ENCODE measurements at places on chromosomes 2 and 18.

DNA sequence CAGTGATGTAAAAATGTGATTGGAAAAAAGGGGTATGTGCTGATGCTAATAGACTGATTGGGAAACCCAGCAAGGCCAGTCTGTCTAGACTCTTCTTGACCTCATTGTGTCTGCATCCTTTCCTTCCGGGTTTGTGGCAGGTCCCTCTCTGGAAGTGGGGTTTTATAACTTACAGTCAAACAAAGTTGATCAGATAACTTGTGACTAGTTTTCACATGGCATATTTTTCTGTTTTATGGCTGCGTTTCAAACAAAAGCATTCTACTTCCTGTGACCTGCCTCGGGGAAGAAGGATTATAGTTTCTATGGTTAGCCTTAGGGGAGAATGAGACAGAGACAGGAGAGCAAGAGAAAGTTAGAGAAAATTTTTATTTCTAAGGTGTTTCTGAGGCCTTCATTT lies 188.7 kb upstream of the HNMT start:
- DNase-seq, result no peak

GRCh38 chr2:189954989-189955388 lies 107.5 kb downstream of the MSTN start:
- no peak for DNase-seq

DNA sequence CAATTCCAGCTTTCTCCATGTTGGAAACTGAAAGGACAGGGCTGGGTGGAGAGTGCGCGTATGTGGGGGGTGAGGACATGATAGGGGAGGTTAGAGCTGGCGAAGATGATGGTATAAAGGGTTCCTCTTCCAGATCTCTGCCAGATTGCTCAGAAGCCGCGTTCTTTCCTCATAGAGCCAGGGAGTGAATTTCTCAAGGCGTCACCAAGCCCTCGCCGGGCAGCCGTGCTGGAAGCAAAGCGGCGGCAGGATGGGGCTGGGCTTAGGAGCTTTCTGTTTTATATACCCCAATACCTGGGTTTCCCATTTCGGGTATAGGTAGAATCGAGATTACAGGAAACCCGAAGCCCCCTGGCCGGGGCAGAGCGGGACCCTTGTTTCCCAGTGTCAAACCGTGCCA lies 43.8 kb downstream of the DDX18 start:
- no peak for DNase-seq

- DNase-seq, result no peak
These were observed 48.3 kb upstream of the GULP1 start for GRCh38 chr2:188243381-188243780.

DNA sequence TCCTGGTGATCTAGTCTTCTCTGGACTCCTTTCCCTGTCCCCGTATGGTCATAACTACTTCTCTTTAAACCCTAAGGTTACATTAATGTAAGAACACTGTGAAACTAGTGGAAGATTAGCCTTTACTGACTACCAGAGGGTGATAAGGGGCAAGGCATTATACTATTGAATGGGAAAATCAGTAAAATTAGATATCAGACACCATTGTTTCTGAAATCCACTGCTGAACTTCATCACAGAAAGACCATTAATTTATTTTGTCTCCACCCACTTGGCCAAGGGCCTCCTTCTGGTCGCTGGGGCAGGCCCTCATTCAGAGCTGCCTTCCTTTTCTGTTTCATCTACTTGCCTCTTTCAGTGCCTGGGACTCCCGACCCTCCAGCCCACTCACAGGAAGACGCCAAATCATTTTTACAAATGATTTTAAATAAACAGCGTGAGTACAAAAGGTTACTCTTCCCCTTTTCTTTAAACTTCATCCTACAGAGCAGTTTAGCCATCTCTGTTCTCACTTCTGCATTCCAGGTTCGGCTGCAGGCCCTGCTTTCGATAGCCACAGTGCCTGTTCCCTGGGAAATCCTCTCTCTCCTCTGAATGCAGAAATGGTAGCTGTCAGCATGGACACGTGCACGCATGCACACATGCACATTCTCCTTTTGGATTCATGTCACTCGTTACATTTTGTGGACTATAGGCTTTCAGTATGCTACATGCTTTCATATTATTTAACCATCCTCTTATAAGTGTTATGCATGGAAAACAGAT lies 70.3 kb upstream of the DOCK10 start:
- no peak for DNase-seq

- DNase-seq, result no peak
These were observed 435 bp downstream of the ADCY3 start for GRCh38 chr2:24919506-24920097.

DNA sequence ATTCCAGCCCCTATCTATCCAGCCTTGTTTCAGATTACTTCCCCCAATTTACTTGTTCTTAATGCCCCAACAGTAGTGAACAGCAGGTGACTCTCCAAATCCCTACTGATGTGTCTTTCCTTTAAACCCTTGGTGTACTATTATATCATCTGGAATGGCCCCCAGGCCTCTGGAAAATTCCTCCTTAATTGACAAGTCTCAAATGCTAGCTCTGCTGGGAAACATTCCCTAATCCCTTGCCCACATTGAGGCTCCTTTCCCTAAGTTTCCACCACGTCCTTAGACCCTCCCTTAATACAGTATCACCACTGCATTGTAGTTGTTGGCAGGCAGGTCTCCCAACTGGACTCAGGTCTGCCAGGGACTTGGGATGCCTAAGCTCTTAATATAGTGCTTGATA lies 41.0 kb downstream of the MYO3B start:
- no peak for DNase-seq

DNA sequence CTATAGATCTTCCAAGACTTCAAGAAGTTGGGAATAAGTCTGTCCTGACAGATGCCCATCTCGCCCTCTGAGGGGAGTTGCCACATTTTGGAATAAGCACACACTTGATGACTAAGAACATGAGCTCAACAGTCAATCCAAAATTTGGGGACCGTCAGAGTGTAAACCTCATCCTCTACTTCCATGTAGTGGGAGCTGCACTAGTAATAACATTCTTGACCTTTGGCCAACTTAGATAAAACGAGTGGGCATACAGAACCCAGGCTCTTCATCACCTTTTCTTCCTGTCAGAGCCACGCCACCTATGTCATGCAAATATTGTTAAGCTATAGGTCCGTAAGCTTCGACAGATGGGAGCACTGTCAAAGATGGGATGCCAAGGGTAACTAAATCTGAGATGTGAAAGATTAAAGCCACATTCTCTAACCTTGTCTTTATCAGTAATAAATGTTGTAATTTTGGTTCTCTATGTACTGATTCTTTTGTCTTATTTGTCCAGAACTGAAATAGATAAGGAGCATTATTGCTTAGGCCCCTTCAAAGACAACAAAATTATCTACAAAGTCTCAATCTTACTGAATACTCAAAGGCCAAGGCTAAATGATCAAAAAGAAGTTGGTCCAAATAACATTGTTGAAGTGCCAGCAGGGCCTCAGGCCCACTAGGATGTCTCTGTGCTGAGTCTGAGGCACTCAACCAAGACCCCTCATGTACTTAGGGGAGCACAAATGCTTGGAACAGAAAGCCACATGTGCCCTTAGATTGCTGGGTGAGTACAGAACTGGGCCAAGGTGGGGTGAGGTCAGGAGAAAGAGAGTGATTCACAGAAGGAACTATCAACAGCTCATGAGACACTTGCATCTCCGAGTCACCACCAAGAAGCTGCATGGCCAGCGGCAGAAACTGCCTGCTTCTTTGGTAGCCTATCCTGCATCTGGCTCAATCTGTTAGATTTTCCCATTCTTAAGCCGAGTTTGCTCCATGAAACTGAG lies 15.0 kb downstream of the CDH2 start:
- no peak for DNase-seq

DNA sequence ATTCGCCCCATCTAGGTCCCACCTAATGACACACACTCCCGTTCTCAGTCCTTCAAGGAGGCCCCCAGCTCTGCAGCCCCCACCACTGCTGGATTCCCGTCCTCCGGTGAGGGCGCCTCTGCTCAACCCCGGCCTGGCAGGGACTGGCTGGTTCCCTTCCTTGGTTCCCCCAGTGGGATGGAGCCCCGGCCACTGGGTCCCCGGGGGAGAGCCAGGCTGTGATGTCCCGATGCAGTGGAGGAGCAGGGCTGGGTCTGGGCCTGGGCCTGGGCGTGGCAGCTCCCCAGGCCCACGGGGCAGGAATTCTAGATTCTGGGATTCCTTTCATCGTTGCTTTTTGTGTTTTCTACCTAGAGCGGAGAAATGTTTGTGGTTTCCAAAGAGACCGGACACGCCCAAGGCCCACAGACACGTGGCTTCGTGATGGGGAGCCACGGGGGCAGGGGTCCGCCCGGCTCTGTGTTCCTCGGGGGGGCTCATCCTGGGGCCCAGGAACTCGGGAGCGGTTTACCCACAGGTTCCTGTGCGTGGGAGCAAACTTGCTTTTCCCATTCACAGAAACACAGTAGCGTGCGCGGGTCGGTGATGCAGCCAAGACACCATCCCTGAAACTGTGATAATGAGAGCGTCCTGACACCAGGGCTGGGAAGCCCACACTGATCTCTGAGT lies 67.0 kb downstream of the SLC66A2 start:
- DNase-seq, result no peak
